ENCODE measurements at places on chromosomes 4 and X. TPM values are rescaled to one million over a fixed set of nuclear protein-coding genes. Genes with fewer than 3 reads are reported as not detected.

The ZXDA gene
- total RNA-seq, result 6.2 TPM

The GAB1 gene
- total RNA-seq, result 7.1 TPM

The TKTL2 gene
- not detected for total RNA-seq

The MAGEA8 gene
- not detected for total RNA-seq

The ENPEP gene
- total RNA-seq, result 0.50 TPM

The NCBP2L gene
- not detected for total RNA-seq

The NUDT10 gene
- 0.62 TPM for total RNA-seq

The NPY1R gene
- 2.5 TPM for total RNA-seq

The PCDH7 gene
- 169 TPM for total RNA-seq

The PNMA6A gene
- 0.62 TPM for total RNA-seq

The NLGN4X gene
- total RNA-seq, result 2.0 TPM

The ZCCHC18 gene
- total RNA-seq, result 0.26 TPM

The MAGEC3 gene
- not detected for total RNA-seq

The CETN2 gene
- 50.2 TPM for total RNA-seq

The UGT2B17 gene
- total RNA-seq, result not detected

The EDNRA gene
- 8.1 TPM for total RNA-seq

The FGFBP2 gene
- total RNA-seq, result not detected

The NALF2 gene
- not detected for total RNA-seq

The HS6ST2 gene
- 0.13 TPM for total RNA-seq

The CCDC110 gene
- 2.1 TPM for total RNA-seq

The SPATA4 gene
- not detected for total RNA-seq

The L1CAM gene
- total RNA-seq, result 0.13 TPM

The NIPAL1 gene
- 0.13 TPM for total RNA-seq

The PCSK1N gene
- not detected for total RNA-seq

The XAGE2 gene
- not detected for total RNA-seq

The POF1B gene
- total RNA-seq, result not detected

The TLR6 gene
- 1.4 TPM for total RNA-seq

The PGAM4 gene
- total RNA-seq, result not detected

The NSUN7 gene
- total RNA-seq, result not detected

The TBC1D9 gene
- 32.0 TPM for total RNA-seq

The MAGIX gene
- total RNA-seq, result 1.6 TPM

The TRIM75 gene
- total RNA-seq, result not detected
